Dermis microvascular lymphatic vessel endothelial cell (primary cell): ENCODE measurements at places on chromosomes 2 and 18. TPM values are rescaled to one million over a fixed set of nuclear protein-coding genes. Genes with fewer than 3 reads are reported as not detected.

Gene TRABD2A
- total RNA-seq = 0.25 and 0.51 TPM in 2 replicates

Gene CYP27C1
- total RNA-seq = under 0.01 TPM in 1 of 2 replicates, not detected in the other

Gene SPP2
- not detected in 2 replicates for total RNA-seq

Gene ACADL
- not detected in 2 replicates for total RNA-seq

Gene MPP4
- total RNA-seq = 0.76 and 1.5 TPM in 2 replicates

Gene CRYBA2
- total RNA-seq = not detected in 2 replicates

Gene SERPINB11
- not detected in 2 replicates for total RNA-seq

Gene AQP12A
- total RNA-seq = not detected in 2 replicates

Gene IL1RN
- not detected in 2 replicates for total RNA-seq

Gene SIX3
- total RNA-seq = not detected in 2 replicates

Gene MARCHF4
- total RNA-seq = 0.13 TPM in 2 replicates

Gene AQP4
- total RNA-seq = not detected in 2 replicates

Gene AKAIN1
- not detected in 2 replicates for total RNA-seq

Gene TYMS
- total RNA-seq = 27.6 and 33.8 TPM in 2 replicates

Gene FAM117B
- total RNA-seq = 1.4 and 2.0 TPM in 2 replicates

Gene KIF5C
- under 0.01 TPM in 2 replicates for total RNA-seq

Gene SERPINB12
- total RNA-seq = not detected in 2 replicates

Gene MARCO
- not detected in 2 replicates for total RNA-seq

Gene ELOA2
- not detected in 2 replicates for total RNA-seq

Gene FRZB
- total RNA-seq = 0.13 and 0.51 TPM in 2 replicates

Gene UCN
- 0.13 and 0.51 TPM in 2 replicates for total RNA-seq

Gene CDK5R2
- total RNA-seq = not detected in 2 replicates

Gene SRD5A2
- not detected in 2 replicates for total RNA-seq

Gene CFAP65
- not detected in 2 replicates for total RNA-seq

Gene GAL3ST2
- total RNA-seq = not detected in 2 replicates

Gene ZNF521
- 66.4 and 151 TPM in 2 replicates for total RNA-seq

Gene WDR75
- 43.0 and 45.3 TPM in 2 replicates for total RNA-seq

Gene HMSD
- not detected in 2 replicates for total RNA-seq

Gene TMEM37
- total RNA-seq = 0.13 TPM in 2 replicates
